ENCODE measurements at places on chromosomes 1 and 21.

DNA sequence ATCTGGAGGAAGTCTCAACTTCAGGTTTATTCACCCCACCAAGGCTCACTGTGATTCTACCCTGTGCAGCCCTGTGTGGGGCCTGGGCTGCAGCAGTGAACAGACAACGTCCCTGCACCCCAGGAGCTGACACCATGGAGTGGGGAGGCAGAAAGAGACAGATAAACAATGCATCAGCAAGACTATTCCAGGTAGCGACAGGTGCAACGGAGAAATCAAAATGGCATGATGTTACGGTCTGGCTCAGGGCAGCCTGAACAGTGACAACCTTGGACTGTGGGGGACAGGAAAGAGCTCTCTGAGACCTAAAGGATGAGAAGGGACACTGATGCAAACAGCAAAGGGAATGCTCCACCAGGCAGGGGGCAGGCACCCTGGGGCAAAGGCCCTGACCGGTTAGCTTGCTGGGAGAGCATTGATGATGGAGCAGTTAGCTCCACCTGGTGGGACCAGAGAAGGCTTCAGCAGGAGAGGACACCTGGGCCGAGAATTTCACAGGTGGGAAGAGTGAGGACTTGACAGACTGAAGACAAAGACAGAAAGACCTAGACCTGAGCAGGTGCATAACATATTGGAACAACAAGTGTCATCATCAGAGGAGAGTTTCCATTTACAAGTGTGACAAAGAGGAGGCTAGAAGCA lies 589.9 kb downstream of the MATN1 start:
- no peak for DNase-seq

GRCh38 chr1:205211169-205211838 lies at the start of gene DSTYK:
TSS of gene DSTYK (minus strand) at chr1:205211702. CDS start at chr1:205211535, 167 bp downstream.
- peak; percentile 86 for DNase-seq

DNA sequence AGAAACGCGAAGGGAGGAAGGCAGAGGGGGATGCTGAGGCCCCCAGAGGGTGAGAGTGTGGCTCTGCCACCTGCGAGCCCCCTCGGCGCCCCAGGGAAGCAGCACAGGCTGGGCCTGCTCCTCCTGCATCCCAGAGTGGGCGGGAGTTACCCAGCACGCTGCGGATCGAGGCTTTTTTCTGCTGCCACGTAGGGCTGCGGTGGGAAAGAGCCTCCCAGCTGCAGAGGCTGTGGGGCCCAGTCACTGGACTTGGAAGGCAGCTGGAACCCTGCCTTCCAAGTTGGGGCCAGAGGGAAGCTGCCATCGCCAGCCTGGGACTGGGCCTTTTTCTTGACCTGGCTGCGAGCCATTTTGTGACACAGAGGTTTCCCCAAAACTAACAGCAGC lies 2.3 kb upstream of the GRIK3 start:
- no peak for DNase-seq

DNA sequence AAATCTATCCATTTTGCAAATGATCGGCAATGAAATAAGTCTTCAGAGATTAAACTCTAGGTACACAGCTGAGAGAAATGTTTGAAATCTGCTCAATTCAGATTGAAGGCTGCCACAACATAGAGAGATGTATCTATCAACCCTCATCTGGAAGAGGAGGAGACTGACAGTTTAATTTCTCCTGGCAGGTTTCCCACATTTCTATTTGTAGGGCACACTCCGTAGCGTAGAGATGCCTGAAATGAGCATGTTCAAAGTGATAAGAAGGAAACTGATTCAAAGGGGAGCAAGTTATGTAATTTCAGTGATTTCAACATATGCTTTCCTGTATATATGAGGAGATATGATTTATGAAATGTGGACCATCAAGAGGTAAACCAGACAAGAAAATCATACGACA lies 44.1 kb downstream of the NIBAN1 start:
- no peak for DNase-seq

- no peak for DNase-seq
Measured at GRCh38 chr1:200226268-200226968, 183.4 kb downstream of the ZNF281 start.

DNA sequence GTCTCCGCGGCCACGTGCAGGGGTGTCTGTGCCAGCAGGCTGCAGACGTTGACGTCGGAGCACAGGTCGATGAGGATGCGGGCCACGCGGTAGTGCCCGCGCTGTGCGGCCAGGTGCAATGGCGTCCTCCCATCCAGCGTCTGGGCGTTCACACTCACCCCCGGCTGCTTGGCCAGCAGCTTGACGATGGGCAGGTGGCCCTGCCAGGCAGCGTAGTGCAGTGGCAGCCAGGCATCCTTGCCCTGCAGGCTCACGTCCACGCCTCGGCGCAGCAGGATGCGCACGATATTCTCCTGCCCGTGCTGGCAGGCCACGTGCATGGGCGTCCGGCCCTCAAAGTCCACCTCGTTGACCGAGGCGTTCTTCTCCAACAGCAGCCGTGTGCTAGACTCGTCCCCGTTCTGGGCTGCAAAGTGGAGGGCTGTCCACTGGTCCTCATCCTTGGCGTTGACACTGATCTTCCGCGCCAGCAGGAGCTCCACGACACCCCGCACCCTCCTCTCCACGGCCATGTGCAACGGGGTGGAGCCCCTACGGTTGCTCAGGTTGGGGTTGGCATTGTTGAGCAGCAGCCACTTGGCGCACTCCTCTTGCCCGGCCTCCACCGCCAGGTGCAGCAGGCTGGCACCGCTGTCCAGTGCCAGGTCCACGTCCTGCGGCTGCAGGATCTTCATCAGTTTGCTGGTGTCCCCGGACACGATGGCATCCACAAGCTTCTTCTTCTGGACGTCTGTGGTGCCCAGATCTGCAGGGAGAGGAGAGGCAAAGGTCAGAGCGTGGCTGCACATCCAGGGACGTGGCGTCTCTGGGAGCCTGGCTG lies 25.4 kb downstream of the RIPK4 start:
- DNase-seq = no peak

- DNase-seq = no peak
Measured at GRCh38 chr1:36864823-36865601, 169.3 kb downstream of the GRIK3 start.

- no peak for DNase-seq
Measured at GRCh38 chr1:228340686-228341449, 65.8 kb downstream of the TRIM11 start.

DNA sequence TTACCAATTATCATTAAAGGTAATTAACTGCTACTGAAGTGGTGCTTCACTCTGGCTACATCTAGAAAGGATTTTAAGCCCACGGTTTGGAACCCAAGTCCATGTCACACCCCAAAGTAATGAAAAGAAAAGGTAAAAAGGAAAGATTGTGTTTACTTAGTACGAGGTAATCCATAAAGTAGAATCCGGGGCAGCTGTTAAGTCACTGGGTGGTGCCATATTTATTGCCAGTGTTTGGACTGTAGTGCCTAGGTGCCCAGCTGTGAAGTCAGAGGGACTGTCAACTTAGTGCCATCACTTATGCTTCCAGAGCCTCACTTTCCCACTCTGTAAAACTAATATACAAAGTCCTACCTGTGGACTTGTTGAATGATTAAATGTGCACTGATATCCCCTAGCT lies 52.2 kb upstream of the GRHL3 start:
- DNase-seq = no peak

DNA sequence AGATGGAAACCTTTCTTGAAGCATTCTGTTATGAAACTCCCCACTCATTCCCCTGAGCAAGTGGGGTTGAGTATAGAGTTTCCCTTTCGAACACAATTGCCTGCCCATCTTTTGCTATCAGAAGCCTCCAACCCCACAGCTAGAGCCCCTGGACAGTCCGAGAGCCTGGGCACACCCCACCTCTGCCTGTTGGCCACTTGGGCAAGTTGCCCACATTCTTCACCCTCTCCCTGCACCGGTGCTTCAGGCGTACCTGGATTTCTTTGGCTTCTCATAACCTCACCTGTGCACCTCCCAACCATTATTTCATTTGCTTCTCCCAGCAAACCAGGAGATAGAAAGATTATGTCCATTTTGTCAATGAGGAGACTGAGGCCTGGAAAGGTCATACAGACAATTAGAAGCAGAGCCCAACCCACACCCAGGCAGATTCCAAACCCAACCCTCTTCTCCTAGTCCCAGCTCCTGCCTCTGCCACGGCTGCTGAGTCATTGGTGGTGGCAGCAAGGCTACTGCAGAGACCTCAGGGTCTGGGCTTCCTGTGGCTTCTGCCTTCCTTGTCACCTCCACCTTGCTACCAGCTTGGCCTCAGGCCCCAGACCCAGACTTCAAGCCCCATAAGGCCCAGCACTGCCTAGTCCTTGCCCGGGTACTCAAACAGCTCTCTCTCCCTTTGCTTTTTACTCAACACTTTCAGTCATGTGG lies 118.7 kb upstream of the ZBTB40 start:
- DNase-seq = no peak

GRCh38 chr1:22038036-22038435 lies 14.5 kb upstream of the CDC42 start:
- DNase-seq = no peak

GRCh38 chr21:38948377-38949069 lies 142.8 kb downstream of the ETS2 start:
- no peak for DNase-seq

GRCh38 chr1:236308827-236309226 lies 27.1 kb upstream of the ERO1B start:
- DNase-seq = no peak

GRCh38 chr1:4657960-4658541 lies 3.6 kb downstream of the AJAP1 start:
- no peak for DNase-seq

- DNase-seq = no peak
Measured at GRCh38 chr1:2627746-2628145, 5.1 kb downstream of the MMEL1 start.

DNA sequence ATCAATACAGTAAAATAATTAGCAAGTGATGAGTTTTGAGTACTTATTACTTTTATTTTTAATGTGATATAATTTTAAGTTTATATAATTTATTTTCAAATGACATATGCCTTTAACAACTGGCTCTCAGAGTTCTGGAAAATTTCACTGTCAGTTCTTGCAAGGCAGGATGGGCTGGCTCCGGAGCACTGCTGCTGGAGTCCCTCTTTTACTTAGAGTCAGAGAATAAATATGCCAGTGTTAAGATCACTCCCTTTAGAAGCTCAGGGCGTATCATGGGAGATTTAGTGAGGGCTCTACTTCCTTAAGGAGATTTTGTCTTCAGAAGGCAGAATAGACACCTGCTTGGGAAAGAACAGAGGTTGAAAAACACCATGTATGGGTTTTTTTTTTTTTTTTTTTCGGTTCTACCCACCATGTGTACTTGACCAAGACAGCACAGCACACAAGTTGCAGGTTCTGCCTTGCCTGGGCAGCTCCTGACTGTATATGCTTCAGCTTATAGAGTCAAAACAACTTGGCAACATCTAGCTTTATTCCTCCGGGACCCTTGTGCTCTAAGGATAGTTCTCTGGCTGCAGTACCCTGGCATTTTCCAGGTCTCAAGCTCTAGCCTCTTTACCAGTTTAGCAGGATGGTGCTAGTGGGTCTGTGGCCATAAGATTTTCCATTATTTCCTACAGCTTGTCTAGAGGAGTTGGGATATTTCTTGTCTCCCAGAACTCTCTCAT lies 29.7 kb upstream of the FMOD start:
- DNase-seq = no peak

DNA sequence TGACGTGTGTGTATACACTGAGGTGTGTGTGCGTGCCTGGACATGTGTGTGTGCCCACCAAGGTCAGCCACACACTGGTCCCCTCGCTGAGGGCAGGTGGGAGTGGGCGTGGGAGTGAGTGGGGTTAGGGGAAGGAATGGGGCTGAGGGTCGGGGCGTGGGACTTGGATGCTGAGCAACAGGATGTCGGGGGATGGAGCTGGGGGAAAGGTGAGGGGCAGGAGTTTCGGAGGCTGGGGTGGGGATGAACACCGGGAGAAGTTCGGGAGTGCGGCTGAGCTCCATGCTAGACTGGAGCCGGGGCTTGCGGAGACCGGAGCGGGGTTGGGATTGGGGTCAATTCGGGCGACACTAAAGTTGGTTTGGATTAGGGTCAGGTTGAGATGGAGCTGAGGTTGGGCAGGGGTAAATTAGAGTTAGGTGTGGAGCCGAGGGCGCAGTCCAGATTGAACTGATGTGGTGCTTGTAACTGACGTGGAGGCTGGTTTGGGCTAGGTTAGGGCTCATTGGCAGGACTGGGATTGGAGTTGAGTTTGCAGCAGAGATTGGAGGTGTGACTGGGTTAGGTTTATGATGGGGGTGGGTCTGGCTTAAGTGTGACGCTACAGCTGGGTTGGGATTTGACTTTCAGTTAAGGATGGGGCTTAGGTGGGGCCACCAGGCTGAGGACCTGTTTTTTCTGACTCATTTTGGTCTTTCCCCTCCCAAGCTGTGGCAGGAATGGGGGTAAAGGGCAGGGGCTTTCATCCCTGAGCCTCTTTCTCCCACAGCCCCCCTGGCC lies 3.3 kb upstream of the GUCA2A start:
- DNase-seq = no peak

DNA sequence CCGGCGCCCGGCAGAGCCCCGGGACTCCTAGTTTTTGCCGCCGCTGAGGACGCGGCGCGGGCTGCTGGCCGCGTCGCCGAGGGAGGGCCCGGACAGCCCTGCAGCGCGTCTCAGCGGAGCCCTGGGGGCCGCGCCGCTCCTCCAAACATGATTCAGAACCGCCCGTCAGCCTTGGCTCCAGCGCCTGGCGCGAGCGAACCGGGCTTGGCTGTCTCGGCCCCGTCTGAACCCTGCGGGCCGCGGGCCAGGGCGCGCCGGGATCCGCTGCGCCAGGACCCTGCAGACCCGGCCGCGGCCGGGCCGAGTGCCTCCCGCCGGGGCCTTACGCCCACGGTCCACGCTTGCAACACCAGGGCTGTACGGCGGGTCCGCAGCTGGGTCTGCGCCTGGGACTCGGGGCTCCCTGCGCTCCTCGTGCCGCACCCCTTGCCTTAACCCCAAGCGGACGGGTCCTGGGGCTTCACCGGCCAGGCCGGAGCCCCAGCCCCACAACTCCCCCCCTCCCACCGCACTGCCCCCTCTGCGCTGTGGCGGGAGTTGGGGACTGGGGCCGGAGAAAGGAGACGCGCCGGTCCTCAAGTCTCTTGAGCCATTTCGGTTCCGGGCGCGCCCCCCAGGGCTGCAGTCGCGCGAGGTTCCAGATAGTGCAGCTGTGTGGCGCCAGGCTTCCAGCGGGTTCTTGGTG lies 48.4 kb upstream of the CD34 start:
- no peak for DNase-seq

DNA sequence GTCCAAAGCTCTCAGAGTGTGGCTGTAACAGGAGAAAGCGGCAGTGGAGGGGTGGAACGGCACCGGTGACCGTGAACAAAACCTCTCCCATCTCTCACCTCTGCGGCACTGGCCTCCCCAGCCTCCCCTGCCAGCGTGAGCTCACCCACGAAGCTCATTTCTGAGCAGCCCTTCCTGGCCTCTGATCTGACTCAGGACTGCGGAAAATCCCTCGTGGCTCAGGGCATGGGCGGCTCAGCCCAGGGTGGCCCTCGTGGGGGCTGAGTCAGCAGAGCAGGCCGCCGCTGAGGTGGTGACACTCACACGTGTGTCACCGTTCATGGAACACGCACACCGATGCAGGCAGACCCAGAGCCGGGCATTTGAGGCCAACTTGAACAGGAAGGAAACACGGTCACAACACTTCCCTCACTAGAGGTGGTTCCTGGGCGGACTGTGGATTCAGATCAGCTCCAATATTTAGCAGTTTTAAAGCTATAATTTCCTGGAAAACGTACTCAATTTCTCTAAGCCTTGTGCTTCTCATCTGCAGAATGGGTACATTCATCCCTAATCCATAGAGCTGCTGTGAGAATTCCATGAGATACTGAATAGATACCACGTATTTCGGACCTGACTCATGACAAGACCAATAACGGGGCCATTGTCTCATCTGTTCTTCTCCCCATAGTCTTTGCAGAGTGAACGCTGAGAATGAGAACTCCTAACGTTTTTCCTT lies 115.0 kb upstream of the TMPRSS2 start:
- DNase-seq = no peak
